ENCODE measurements at places on chromosomes 13 and 19.
A peak's percentile ranks its signal among the peaks of the same experiment; 100 is the strongest.

DNA sequence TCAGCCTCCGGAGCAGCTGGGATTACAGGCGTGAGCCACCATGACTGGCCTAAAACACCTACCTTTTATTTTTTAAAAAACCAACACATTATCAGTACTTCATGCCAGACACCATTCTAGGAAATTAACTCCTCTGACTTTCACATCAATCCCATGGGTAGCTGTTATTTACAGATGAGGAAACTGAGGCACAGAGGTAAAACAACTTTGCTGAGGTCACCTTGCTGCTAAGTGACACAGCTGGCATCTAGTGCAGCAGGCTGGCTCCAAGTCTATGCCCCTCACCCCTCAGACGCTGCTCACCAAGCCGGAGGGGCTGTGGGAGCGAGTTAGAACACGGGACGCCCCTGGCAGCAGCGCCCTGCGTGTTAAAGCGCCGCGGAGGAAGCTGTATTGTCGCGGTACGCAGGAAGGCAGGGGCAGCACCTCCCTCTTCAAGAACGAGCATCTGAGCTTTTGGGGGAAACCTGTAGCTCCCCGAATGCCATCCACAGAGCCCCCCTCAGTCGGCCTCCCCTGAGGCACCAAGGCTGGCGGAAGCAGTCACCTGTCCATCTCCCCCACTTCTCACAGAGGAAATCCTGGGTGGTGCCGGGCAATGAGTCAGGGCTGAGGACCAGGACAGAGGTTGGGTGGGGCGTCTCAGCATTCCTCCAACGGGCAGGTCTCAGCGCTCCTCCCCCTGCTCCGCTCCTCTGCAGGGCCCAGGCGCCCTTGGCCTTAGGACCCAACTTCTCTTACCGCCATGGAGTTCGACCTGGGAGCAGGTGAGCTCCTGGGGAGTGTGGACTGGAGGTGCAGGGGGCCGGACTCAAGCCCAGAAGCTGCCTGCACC lies at the start of gene C19orf33:
Gene C19orf33 (plus strand): TSS at position 735 of the 835 bp plus-strand sequence. CDS start 11 bp downstream, at position 746.
- DNase-seq, result peak; percentile 78

GRCh38 chr13:105990256-105990958 lies 545.1 kb downstream of the EFNB2 start:
- DNase-seq, result no peak

GRCh38 chr19:41530761-41531301 lies 45.1 kb upstream of the CEACAM21 start:
- DNase-seq, result no peak

- DNase-seq, result no peak
These were observed 234.5 kb downstream of the DLEU7 start for GRCh38 chr13:50609011-50609410.

DNA sequence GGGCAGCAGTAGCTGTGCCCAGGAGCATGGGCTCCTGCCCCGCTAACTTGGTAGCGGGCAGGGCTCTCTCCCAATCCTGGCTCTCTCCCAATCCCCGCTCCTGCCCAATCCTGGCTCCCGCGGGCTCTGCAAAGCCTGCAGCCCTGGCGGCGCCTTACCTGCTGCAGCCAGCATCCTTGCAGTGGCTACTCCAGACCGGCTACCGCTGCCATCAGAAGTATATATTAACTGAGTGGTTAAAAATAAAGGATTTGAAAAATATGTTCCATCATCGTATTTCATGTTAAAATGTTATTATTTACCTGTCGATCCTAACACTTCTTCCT lies 698.2 kb downstream of the SLITRK1 start:
- no peak for DNase-seq

GRCh38 chr13:40706439-40706838 lies 40.0 kb upstream of the FOXO1 start:
- DNase-seq, result no peak

DNA sequence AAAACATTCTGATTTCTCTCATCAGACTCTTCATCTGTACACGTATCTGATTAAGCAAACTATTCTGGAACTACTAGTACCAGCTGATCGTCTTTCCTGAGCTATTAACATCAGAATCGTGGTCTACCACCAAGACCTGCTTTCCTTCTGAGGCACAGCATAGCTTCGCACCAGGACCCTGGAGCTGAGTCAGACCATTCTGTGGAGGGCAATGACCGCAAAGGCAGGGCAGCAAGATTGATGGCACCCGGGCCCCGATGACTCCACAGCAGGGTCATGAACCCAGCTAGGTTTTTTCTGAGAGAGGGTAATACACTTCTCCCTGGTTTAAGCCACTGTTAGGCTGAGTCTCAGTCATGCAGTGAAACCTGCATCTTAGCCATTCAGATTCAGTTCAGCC lies 158.7 kb upstream of the GPR12 start:
- no peak for DNase-seq
